T-cell (primary cell): ENCODE measurements at places on chromosomes 13 and 19.

GRCh38 chr19:58401840-58402421, 6.5 kb downstream of the RNF225 start:
- peak overlapping the region; percentile 92 for H3K27ac ChIP-seq
- no peaks in the 10 kb centered on the region for H3K36me3 ChIP-seq
- peaks cover 21% of the 10 kb centered on the region for H3K4me1 ChIP-seq
- no peak for DNase-seq

- H3K36me3 ChIP-seq, result no peaks in the 10 kb centered on the region
- DNase-seq, result no peak
- H3K27ac ChIP-seq, result no peak overlapping the region
- H3K4me3 ChIP-seq, result no peak overlapping the region
- H3K27me3 ChIP-seq, result no peaks in the 10 kb centered on the region
These were observed 95.1 kb downstream of the TSHZ3 start for GRCh38 chr19:31254180-31254551.

GRCh38 chr19:13064092-13064489, 38.6 kb downstream of the LYL1 start:
- no peak overlapping the region for H3K27ac ChIP-seq
- H3K4me1 ChIP-seq, result peaks cover 19% of the 10 kb centered on the region
- H3K27me3 ChIP-seq, result peaks cover 65% of the 10 kb centered on the region
- H3K36me3 ChIP-seq, result no peaks in the 10 kb centered on the region
- H3K4me3 ChIP-seq, result no peak overlapping the region

DNA sequence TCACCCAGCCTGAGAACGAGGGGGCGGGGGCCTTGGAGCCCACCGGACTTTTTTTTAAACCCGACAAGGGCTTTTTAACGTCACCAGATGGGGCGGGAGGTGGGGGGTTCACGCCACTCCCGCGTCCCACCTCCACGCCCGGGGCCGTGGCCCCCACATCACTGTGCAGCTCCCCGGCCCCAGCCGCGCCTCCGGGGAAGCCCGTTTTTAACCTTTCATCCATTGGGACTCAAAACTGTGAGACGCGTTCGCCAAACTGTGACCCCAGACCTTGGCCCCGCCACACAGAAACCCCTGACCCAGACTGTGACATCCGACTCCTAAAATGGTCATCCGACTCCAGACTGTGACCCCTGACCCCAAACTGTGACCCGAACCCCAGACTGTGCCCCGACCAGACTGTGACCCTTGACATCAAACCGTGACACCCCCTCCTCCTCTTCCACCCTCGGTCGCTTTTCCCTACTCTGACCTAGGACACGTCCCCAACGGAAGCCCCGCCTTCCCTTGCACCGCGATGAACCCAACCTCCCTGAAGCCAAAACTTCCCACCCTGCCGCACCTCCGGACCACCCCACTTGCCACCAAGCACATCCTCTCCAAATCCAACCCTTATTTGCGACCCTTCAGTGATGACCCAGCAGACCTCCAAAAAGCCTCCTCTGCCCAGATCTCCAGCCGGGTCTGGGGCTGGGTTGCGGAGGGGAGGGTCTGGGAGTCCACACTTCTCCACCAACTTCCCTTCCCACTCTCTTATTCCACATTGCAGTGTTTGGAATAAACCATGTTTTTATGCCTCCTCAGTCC, 1.5 kb upstream of the GRWD1 start:
- H3K27ac ChIP-seq, result no peak overlapping the region
- peaks cover 28% of the 10 kb centered on the region for H3K4me1 ChIP-seq
- no peak for DNase-seq
- peaks cover 34% of the 10 kb centered on the region for H3K27me3 ChIP-seq
- H3K4me3 ChIP-seq, result peak overlapping the region; percentile 75

- H3K27ac ChIP-seq, result no peak overlapping the region
- H3K36me3 ChIP-seq, result no peaks in the 10 kb centered on the region
- DNase-seq, result no peak
- no peaks in the 10 kb centered on the region for H3K4me1 ChIP-seq
- H3K4me3 ChIP-seq, result no peak overlapping the region
These were observed 9.5 kb upstream of the SWSAP1 start for GRCh38 chr19:11364935-11365334.

DNA sequence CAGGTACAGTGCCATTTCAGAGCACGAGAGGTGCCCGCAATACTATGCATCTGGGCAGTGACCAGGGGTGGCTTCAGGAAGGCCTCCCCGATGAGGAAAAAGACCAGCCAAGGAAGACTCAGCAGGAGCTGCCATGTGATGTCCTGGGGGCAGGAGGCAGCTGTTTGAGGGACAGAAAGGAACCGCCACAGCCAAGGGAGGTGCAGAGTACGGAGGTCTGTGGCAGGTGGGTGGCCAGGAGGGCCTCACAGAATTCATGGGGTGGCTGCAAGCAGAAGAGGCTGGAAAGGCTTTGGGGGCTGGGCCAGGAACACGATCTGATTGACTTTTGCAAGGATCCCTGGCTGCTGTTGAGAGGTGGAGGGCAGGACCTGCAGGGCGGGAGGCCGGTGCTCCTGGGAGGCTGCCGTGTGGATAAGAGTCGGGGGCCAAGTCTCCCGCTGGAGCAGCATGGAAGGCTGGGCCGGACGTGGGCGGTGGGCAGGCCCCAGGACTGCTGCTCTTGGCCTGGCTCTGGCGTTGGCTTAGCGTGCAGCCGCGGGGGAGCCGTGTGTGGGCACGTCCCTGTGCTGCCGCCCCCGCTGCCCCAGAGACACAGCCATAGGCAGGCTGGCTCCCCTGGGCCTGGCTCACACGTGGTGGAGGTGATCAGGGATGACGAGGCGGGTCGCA, 29.1 kb downstream of the CEBPA start:
- H3K27ac ChIP-seq, result no peak overlapping the region
- H3K36me3 ChIP-seq, result no peaks in the 10 kb centered on the region
- H3K4me3 ChIP-seq, result no peak overlapping the region

GRCh38 chr13:98824376-98825160, 72.1 kb upstream of the SLC15A1 start:
- H3K4me1 ChIP-seq, result no peaks in the 10 kb centered on the region
- H3K27me3 ChIP-seq, result no peaks in the 10 kb centered on the region
- no peak for DNase-seq
- H3K27ac ChIP-seq, result no peak overlapping the region
- no peak overlapping the region for H3K4me3 ChIP-seq
- H3K36me3 ChIP-seq, result peaks cover 81% of the 10 kb centered on the region

- H3K4me3 ChIP-seq, result no peak overlapping the region
- H3K4me1 ChIP-seq, result peaks cover 40% of the 10 kb centered on the region
- H3K27ac ChIP-seq, result no peak overlapping the region
- peaks cover 6% of the 10 kb centered on the region for H3K36me3 ChIP-seq
- DNase-seq, result peak; percentile 72
These were observed 624 bp downstream of the CTXN1 start for GRCh38 chr19:7925171-7925851.

DNA sequence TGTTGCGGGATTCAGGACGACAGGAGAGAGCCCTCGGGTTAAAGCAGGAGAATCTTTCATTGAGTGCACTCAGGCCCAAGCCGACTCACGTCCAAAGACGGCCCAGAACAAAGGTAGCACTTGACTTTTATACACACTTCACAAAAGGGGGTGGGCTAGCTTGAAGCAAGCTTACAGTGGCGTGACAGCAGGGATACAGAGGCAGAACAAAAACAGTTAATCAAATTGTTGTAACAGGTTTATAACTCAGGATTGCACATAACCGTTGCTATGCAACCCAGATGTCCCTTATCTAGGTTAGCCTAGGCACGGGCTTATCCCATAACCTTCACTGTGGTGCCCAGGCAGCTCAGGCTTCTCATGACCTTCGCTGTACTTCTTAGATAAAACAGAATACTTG, 2.0 kb downstream of the MED25 start:
- H3K27ac ChIP-seq, result no peak overlapping the region
- no peaks in the 10 kb centered on the region for H3K27me3 ChIP-seq
- peaks cover 26% of the 10 kb centered on the region for H3K36me3 ChIP-seq
- H3K4me1 ChIP-seq, result peaks cover 4% of the 10 kb centered on the region
- DNase-seq, result no peak
- H3K4me3 ChIP-seq, result no peak overlapping the region

DNA sequence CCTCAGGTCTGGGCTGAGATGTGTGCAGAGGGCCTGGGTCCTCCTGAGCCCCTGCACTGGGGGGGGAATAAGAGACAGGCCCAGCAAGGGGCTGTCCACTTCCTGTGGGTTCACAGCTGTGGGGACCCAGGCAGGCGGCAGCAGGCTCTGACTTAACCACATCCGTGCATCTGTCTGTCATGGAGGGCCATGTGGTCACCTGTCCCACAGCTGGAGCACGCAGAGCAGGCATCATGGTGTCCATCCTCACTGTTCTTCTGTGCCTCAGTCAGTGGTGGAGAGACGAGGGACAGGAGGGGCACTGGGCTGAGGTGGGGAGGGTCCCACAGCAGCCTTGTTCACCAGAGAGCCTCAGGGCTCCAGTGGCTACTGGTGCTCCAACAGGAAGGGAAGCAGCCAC, 16.3 kb upstream of the KIR3DL3 start:
- no peak overlapping the region for H3K27ac ChIP-seq
- H3K4me3 ChIP-seq, result no peak overlapping the region
- H3K36me3 ChIP-seq, result no peaks in the 10 kb centered on the region
- H3K27me3 ChIP-seq, result no peaks in the 10 kb centered on the region

DNA sequence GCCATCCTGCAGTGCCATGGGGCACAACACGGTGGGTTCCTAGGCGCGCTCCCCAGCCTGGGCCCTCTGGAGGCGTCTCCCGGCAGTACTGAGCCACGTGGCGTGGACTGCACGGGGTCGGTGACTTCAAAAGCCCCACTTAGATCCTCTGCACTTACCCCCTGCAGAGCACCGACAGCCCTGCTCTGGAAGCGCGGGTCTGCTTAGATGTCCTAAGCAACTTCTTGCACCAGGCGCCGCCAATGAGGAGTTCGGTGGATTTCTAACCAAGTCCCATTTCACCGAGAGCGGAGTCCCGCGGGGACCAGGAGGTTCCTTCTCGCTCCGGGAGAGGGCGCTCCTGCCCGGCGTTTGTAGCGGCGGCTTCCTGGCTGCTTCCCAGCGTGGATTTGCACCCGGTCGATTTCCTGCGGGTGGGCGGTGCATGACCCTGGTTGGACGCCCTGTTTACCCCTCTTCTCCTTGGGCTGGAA, 25.2 kb upstream of the ZNF845 start:
- no peaks in the 10 kb centered on the region for H3K27me3 ChIP-seq
- no peak overlapping the region for H3K4me3 ChIP-seq
- no peaks in the 10 kb centered on the region for H3K4me1 ChIP-seq
- no peak overlapping the region for H3K27ac ChIP-seq

DNA sequence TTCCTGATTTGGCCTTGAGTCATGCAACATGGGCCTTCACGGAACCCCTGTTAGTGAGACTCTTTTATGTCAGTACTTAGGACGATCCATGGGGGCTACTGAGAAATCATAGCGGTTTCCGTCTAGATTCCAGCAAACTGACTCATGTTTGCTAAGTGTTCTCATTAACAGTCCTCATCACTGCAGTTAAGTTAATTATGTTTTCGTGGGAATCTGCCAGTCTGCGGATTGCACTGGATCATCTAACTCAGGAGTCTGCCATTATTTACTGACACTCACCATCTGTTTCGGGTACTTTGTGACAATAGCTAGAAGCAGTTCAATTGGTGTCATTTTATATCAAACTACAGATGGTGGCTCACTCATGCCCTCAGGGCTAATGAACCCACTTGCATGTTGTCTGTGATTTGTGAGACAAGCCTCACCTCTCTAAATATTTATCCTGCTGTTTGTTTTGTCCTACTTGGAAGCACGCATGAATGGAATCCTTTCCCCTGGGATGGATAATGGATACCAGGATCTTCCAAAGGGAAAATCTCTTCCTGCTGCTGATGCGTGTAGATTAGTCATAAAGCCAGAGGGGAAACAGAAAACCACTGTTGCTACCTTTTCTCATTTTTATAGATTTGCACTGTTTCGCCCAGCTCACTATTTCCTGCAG, 61.8 kb downstream of the RAB20 start:
- H3K4me3 ChIP-seq, result no peak overlapping the region
- no peaks in the 10 kb centered on the region for H3K36me3 ChIP-seq
- no peaks in the 10 kb centered on the region for H3K27me3 ChIP-seq
- DNase-seq, result no peak
- H3K4me1 ChIP-seq, result no peaks in the 10 kb centered on the region

DNA sequence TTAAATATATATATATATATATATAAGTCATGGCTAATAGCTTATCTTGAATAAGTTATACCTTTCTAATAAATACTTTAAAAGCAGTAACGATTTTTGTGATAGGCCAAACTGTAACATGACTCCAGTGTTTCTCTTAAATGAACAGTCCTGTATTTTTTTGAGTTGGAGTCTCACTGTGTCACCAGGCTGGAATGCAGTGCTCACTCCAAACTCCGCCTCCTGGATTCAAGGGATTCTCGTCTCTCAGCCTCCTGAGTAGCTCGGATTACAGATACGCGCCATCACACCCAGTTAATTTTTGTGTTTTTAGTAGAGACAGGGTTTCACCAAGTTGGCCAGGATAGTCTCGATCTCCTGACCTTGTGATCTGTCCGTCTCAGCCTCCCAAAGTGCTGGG, 814.2 kb upstream of the SLITRK5 start:
- DNase-seq, result no peak
- H3K4me1 ChIP-seq, result no peaks in the 10 kb centered on the region
- no peak overlapping the region for H3K4me3 ChIP-seq
- H3K27me3 ChIP-seq, result no peaks in the 10 kb centered on the region
- H3K36me3 ChIP-seq, result no peaks in the 10 kb centered on the region
